ENCODE measurements at places on chromosomes 5 and 9.

DNA sequence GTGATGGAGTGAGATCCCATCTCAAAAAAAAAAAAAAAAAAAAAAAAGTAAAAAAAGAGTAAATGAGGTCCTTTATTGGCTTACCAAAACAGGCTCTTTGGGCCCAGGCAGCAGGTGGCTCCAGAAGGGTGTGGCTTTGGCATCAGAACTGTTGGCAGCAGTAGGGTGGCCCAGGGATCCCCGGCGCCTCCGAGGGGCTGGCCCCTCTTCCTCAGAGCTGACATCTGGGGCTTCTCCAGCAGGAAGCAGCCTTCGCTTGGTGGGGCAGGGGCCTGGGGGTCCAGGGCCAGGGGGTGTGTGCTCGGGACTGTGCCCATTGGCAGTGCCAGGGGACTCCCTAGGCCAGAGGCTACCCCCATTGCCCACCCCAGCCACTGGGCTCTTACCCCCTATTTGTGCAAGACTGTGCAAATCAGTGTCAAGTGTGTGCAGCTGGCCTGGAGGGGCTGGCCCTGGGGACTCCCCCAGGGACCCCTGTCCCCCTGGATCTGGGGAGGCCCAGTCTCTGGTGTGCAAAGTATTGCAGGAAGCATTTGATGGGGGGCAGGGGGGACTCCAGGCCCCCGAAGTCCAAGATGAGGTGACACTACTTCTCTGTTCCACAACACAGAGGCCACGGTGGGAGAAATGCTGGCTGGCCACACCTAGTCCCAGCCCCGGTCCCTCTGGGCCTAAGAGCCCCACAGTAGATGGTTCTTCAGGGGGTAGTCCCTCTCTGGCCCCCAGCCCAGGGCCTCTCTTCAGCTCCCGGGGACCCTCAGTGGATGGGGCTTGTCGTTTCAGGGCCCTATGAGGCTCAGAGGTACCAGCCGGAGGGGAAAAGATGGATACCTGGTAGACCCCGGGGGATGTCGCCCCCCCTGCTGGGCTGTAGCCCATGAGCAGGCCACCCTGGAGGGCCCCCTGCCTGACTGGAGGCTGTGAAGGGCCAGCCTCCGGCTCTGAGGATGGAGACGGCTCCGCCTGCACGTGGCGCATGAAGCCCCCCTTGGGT is 4.7 kb upstream of the STOML2 start:
- DNase-seq, result no peak

- no peak for DNase-seq
Observed at GRCh38 chr5:142797420-142797819, 27.2 kb downstream of the ARHGAP26 start.

- no peak for DNase-seq
Observed at GRCh38 chr5:180463216-180463900, 30.8 kb upstream of the CNOT6 start.

- peak; percentile 69 for DNase-seq
Observed at GRCh38 chr5:96408210-96408777, 24.8 kb downstream of the PCSK1 start.

DNA sequence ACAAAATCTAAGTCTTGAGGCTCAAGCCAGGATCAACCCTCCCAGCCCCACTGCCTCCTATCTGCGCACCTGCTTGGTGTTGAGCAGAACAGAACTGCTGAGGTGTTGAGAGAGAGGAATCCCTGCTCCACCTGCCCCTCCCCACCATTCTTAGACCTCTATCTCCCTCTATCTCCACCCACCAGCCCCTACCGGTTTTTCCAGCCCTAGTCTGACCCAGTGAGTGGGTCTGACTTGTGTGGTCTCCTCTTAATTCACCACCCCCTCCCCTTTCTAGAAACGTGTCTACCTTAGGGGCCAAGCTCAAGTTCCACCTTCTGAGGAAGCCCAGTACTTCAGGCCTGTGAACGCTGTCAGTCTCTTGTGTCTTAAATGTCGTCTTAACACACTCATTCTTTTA is 93.7 kb downstream of the ARHGAP26 start:
- no peak for DNase-seq

GRCh38 chr9:32970554-32970953 is 30.9 kb downstream of the APTX start:
- DNase-seq, result no peak

GRCh38 chr9:13990331-13990730 is 323.6 kb downstream of the NFIB start:
- DNase-seq, result no peak

DNA sequence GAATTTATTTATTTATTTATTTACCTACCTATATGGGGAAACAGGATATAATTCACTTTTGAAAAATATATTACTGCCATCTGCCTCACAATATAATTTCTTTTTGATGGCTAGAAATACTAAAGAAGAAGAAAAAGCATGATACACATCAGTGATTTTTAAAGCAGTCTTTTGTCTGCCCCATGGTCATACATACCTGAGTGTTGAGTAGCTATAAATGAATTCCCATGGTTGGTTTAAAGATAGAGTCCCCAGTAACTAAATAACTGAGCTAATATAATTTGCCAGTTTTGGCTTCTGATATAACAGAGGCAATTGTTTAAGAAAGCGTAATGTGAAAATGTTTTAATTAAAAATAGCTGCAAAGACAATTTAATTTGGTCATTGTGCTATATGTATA is 447.8 kb downstream of the PDE4D start:
- DNase-seq, result no peak

DNA sequence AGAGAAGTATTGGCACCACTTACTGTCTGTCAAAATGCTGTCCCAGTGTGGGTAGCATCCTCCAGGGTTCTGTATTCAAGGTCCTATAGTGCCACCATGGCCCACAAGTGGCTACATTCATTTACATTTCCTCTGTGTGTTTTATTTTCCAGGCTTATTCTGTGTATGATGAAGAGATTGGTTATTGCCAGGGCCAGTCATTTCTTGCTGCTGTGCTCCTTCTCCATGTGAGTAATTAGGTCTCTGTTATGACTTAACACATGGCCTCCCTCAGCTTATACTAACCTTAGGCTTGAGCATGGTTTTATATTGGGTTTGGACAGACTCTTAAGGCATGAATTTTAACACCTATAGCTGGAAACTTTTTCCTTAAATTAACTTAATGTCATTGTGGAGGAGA is 36.7 kb downstream of the GPR21 start:
- DNase-seq, result no peak

DNA sequence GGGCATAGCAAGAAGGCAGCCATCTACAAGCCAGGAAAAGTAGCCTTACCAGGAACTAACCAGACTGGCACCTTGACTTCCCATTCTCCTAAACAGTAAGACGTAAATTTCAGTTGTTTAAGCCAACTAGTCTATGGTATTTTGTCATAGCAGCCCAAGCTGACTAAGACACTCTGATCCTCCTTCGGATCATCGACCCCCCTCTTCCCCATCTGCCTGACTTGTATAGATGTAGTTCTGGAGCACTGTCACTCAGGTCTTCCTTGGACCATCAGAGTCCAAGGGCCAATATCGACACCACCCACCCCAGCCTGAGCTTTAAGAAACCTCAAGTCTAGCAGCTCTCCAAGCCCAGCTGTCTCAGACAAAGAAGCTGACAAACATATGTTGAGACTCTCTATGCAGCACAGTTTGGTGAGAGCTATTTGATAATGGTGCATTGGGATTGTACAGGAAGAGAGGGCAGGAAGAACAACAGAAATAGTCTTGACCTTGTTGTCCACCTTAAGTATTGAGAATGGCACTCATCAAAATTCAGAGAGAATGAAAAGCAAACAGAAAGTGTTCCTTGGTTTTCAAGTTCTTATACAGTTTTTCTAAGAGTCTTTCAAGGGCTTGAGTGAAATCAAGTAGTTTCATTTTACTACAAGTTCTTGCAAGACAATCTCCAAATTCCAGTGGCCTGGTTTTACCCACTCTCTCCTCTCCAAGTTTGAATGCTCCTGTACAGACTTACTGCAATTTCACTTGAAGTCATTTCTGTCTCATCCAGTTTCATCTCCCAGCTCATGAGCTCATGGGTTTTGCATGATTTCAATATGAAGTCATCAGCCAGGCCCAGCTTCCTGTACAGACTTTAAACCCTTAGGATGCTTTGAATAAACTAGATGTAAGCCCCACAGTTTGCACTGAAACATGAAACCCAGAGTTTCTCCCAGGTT is 122.3 kb upstream of the RAI14 start:
- peak; percentile 93 for DNase-seq

DNA sequence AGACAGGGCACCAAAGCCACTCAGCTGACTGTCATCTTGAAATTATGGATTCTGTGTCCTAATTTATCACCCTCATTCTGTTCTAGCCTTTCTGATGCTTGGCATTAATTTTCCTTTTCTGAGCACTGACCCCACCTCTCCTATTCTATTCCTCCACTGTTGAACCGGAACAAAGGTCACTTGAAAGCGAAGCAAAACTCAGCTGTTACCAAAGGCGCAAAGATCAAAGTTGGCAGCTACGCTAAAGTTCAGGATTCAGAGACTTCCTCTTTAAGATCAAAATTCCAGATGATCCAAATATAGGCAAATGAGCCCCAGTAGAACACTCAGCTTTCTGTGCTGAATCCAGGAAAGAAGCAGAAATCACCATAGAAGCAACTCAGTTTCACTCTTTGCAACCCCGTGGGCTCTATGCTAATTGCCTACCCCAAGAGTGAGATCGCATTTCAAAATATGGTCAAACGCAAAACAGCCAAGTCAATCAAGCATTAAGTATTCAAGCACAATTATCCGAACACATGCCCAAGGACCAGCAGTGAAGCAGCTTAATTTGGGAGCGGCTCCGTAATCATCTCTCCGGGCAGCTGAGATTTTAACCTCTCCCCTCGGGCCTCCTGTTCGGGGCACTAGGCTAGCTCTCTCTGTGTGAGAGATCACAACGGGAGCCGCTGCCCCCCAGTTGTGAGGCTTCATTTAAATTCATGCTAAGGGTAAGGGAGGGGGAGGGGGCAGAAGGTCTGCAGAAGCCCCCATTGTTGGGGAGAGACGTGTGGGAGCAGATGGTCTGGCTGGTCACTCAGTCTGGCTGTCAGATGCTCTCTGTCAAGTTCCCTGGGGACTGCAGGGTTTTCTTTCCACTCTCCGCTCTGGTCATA is 288.6 kb downstream of the ELAVL2 start:
- DNase-seq, result no peak

DNA sequence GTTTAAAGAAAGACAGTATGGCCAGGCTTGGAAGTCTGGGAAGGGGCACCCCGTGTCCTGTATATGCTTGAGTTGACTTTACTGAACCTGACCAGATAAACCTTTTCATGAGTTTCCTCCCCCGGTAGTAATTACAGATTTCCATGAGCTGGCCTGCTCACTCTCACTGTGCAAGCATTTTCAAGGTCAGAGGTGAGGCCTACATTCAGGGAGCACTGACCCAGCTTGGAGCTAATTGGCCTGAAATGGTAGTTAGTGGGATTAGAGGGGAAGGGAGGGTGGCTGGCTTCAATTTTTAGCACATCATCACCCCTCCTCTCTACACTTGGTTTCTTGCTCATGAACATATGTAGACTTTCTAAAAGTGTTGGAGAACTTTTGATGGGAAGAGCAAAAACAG is 99.2 kb downstream of the PSAT1 start:
- DNase-seq, result no peak

DNA sequence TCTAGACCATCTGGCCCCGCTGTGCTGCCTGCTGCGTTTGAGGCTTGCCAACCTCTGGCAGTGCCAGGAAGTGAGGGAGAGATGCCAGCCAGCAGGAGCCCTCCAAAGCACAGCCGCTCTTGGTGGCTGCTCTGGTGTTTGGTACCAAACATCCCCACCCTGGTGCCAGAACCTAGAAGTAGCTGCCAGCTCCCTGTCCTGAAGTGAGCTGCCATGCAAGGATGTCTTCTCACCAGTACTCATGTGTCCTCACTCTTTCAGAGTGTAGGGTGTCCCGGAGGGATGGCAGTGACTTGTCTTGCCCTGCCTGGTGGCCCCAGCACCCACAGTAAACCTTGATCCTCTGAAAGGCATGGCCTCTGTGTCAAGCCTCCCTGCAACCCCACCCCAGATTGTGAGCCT is 43.4 kb downstream of the AMBP start:
- no peak for DNase-seq

Data from fibroblast of skin of right quadriceps (primary cell).